CD8-positive, alpha-beta memory T cell (primary cell): ENCODE measurements at places on chromosomes 4 and X.

DNA sequence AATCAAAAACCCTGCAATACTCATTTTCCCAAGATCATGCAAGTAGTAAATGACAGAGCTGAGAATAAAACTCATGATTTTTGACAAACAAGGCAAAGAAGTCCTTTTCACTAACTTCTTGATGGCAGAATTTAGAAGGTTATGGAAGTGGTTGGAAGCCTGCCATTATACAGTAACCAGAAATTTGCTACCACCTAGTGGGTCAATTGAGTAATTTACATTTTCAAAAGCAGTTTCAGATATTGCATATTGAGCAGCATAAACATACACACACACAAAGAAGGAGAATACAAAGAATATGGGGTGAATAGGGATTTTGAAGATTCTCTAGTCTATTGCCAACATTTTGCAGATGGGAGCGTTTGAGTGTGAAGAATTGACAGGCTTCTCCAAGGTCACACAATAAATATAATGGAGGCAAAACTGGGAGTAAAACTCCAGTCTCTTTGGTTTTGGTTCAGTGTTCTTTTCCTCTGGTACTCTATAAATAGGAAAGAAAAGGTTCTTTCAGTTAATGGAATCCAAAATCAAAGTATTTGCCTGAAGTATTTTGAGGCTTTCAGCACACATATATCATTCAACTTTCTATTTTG, 70.2 kb downstream of the GC start:
- DNase-seq: no peak
- no peaks in the 10 kb centered on the region for H3K27me3 ChIP-seq
- H3K4me3 ChIP-seq: no peak overlapping the region

GRCh38 chrX:110440016-110440805, 81.6 kb downstream of the RTL9 start:
- no peaks in the 10 kb centered on the region for H3K27me3 ChIP-seq
- H3K27ac ChIP-seq: no peak overlapping the region
- no peaks in the 10 kb centered on the region for H3K4me1 ChIP-seq
- H3K36me3 ChIP-seq: no peaks in the 10 kb centered on the region
- H3K4me3 ChIP-seq: no peak overlapping the region
- DNase-seq: no peak

DNA sequence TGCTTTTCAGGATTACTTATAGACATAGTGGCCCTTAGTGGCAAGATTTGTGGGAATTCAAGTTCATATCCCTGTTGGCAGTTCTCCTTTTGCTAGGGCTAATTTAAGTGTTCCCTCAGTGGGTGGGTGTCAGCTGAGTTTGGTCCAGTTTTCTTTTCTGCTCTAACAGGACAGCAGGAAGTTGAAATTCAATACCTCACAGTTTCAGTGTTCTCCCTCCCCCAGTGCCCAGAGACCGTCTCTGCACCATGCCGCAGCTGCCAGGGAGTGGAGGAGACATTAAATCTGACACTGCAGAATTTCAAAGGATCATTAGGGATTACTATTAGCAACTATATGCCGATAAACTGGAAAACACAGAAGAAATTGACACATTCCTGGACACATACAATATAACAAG, 50.7 kb downstream of the UBE2NL start:
- no peak overlapping the region for H3K4me3 ChIP-seq
- no peak for DNase-seq
- H3K27ac ChIP-seq: no peak overlapping the region
- no peaks in the 10 kb centered on the region for H3K4me1 ChIP-seq
- no peaks in the 10 kb centered on the region for H3K36me3 ChIP-seq

GRCh38 chr4:17705107-17705506, 76.3 kb downstream of the FAM184B start:
- no peak overlapping the region for H3K4me3 ChIP-seq
- H3K27ac ChIP-seq: no peak overlapping the region
- H3K4me1 ChIP-seq: no peaks in the 10 kb centered on the region
- H3K36me3 ChIP-seq: no peaks in the 10 kb centered on the region
- no peak for DNase-seq

DNA sequence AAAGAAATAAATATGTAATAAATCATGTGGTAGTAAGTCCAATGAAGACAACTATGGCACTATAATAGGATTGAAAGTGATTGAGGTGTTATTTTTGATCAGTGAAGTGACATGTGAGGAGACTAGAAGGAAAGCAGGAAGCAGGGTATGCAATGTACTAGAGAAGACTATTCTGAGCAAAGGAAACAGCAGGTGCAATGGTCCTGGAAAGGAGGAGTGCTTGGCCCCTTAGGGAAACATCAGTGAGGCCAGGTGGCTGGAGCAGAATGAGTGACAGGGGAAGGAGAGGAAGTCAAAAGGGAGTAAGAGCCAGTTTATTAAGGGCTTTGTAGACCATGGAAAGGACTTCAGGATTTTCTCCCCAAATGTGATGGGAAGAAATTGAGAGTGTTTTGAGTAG, 207.6 kb upstream of the HCCS start:
- no peaks in the 10 kb centered on the region for H3K27me3 ChIP-seq
- no peak overlapping the region for H3K27ac ChIP-seq
- H3K4me3 ChIP-seq: no peak overlapping the region
- no peak for DNase-seq

DNA sequence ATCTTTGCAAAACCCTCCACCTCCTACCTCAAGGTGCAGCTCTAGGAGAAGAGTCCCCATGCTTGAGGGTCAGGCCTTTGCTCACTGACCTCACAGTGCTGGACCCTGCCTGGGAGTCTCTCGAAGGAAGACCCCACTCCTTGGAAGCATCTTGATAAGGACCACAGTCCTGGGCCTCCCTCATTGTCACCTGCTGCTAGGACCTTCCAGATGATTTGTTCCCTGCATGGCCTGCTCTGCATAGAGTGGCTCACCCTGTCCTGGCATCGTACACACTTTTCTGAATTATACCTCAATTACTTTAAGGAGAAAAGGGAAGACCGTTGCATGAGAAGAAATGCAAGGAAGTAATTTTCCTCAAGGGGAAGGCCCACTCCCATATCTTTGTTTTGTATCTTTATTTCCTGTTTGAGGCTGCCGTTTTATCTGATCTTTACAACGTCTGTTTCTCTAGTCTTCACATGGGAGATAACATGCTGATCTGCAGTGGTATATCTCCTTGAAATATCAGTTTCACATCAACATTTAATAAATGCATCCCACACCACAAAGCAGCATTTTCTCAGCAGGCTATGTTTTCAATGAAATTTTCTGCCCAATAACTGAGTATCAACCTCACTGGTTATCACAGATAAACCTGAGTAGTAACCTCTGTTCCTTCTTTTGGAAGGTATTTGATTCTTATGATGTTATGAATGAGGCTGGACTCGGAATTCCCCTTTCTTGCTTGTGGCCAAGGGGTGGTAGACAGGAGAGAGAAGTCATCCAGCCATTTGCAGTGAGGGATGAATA, 15.0 kb upstream of the AKAP17A start:
- peak overlapping the region; percentile 7 for H3K4me3 ChIP-seq
- H3K36me3 ChIP-seq: no peaks in the 10 kb centered on the region
- DNase-seq: no peak
- no peak overlapping the region for H3K27ac ChIP-seq

DNA sequence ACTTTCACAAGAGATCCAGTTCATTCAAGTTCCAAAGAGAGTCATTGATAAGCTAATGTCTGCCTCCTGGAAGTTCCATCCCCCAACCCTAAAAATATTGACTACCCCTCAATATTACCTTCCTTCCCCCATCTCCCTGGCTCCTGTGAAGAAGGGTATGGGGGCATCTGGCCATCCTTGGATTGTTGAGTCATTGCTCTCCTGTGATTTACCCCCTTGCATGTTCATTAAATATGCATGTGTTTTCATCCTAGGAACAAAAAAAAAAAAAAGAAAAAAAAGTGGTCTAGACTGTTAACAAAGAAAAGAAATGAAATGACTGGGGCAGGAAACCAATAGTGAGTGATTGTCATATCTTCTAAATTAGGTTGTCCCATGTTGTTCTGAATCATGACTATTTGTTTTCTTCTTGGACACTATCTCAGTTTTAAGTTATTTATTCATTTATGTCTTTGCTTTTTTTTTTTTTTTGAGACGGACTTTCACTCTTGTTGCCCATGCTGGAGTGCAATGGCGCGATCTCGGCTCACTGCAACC, 51.9 kb upstream of the HUWE1 start:
- no peak overlapping the region for H3K27ac ChIP-seq
- no peaks in the 10 kb centered on the region for H3K36me3 ChIP-seq
- H3K4me3 ChIP-seq: no peak overlapping the region

DNA sequence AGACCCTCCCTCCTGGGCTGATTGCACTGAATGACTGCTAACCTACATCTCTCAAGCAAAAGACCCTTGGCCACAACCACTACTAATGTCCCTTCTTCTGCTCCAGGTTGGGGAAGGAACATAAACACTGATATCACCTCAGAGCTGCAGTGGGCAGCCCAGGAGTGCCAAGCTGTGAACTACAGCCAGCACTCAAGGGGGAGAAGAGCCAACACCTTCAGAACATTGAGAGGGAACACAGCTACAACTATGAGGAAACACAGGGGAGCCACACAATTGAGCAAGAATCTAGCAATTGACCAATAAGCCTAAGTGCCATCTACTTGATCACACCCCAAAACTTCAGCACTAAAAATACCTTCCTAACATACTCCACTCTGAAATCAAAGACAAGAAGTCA, 222.8 kb downstream of the SPATA18 start:
- no peaks in the 10 kb centered on the region for H3K4me1 ChIP-seq
- H3K4me3 ChIP-seq: no peak overlapping the region
- no peaks in the 10 kb centered on the region for H3K36me3 ChIP-seq
- DNase-seq: no peak

GRCh38 chrX:916230-916599, 285.6 kb downstream of the SHOX start:
- H3K4me1 ChIP-seq: no peaks in the 10 kb centered on the region
- DNase-seq: no peak
- H3K27me3 ChIP-seq: no peaks in the 10 kb centered on the region

DNA sequence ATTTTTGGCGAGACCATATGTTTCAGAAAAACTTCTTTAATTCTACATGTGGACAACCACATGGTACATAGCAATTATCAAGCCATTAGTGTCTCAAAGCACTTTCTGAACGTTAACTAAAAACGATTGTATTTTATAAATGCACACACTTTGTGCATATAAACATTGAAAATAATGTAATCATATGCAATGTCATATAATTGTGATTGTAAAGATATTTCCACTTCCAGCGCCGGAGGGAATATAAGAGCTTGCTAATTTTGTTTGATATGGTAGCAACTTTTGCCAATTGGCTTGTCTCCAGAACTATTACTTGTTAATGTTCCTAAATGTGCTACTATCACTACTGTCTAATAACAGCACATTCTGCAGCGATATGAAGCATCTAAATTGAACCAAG, 162.3 kb upstream of the SMIM31 start:
- no peak overlapping the region for H3K27ac ChIP-seq
- no peaks in the 10 kb centered on the region for H3K4me1 ChIP-seq
- no peak for DNase-seq
- H3K4me3 ChIP-seq: no peak overlapping the region
- no peaks in the 10 kb centered on the region for H3K36me3 ChIP-seq

GRCh38 chrX:148836741-148837140, 336.3 kb downstream of the AFF2 start:
- no peaks in the 10 kb centered on the region for H3K36me3 ChIP-seq
- H3K27ac ChIP-seq: no peak overlapping the region
- H3K4me3 ChIP-seq: no peak overlapping the region
- DNase-seq: no peak
- no peaks in the 10 kb centered on the region for H3K27me3 ChIP-seq

DNA sequence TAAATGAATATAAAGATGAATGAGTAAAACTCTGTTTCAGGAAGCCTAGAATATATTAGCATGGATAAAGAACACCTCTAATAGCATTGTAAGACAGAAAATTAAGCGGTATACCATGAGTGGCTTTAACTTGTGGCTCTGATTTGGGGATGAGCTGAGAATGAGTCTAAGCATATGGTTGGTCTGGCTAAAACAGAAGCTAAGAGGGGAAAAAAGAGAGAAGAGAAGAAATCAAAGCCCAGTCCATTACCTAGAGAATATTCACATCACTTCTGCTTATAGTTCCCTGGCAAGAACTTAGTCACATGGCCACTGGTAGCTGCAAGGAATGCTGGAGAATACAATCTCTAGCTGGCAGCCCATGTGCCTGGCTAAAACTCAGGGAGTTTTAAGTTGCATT, 414.5 kb downstream of the PRDM5 start:
- H3K4me1 ChIP-seq: no peaks in the 10 kb centered on the region
- H3K4me3 ChIP-seq: no peak overlapping the region
- no peak overlapping the region for H3K27ac ChIP-seq
- no peak for DNase-seq
- no peaks in the 10 kb centered on the region for H3K36me3 ChIP-seq
- no peaks in the 10 kb centered on the region for H3K27me3 ChIP-seq

GRCh38 chr4:69058410-69059059, 37.7 kb upstream of the UGT2B7 start:
- H3K27me3 ChIP-seq: no peaks in the 10 kb centered on the region
- H3K36me3 ChIP-seq: no peaks in the 10 kb centered on the region
- no peak for DNase-seq
- H3K4me1 ChIP-seq: no peaks in the 10 kb centered on the region
- no peak overlapping the region for H3K4me3 ChIP-seq

DNA sequence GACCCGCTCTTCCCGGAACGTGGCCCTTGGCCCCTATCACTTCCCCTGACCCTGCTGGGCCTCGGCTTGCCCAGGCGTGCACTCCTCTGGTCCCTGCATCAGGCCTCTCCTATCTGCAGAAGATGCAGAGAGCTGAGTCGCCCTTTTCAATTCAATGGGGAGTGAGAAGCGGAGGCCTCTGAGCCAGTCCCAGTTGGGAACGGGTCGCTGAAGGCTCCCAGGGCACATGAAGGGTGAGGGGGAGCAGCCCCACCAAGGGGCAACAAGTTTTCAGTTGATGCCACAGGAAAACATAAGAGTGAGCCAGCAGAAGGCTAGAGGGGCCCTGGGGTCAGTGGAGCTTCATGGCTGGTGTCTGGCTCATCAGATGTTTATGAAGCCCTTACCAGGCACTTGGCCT, 17.1 kb downstream of the PSAPL1 start:
- no peak overlapping the region for H3K4me3 ChIP-seq
- no peaks in the 10 kb centered on the region for H3K36me3 ChIP-seq
- no peaks in the 10 kb centered on the region for H3K4me1 ChIP-seq
- no peak overlapping the region for H3K27ac ChIP-seq
- DNase-seq: no peak

DNA sequence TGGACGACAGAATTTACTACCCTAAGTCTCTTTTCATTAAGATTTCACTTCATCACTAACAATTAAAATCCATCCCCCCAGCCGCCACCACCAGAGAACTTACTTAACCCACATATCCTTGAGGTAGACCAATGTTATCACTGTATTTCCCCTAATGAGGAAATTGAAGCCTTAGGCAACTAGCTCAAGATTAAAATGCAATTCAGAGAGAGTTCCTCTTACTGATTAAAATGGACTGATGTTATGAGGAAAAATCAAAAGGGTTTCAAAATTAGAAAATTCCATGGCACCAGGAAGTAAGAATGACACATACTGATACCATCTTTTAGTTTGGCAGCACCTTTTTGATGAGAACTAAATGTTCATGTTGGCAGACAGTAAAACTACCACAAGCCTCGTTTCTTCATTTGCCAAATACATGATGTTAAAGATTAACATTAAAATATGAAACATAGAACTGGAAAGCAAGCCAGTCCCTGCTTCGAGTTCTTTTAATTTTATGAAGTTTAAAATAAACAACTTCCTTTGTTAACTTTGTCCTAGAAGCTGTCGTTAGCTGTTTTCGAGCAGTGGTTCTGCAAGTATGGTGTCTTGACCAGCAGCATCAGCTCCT, 69.3 kb upstream of the CCDC160 start:
- no peaks in the 10 kb centered on the region for H3K4me1 ChIP-seq
- H3K27me3 ChIP-seq: no peaks in the 10 kb centered on the region
- DNase-seq: no peak
